ENCODE measurements at places on chromosomes 3 and 15.
A peak's percentile ranks its signal among the peaks of the same experiment; 100 is the strongest.

DNA sequence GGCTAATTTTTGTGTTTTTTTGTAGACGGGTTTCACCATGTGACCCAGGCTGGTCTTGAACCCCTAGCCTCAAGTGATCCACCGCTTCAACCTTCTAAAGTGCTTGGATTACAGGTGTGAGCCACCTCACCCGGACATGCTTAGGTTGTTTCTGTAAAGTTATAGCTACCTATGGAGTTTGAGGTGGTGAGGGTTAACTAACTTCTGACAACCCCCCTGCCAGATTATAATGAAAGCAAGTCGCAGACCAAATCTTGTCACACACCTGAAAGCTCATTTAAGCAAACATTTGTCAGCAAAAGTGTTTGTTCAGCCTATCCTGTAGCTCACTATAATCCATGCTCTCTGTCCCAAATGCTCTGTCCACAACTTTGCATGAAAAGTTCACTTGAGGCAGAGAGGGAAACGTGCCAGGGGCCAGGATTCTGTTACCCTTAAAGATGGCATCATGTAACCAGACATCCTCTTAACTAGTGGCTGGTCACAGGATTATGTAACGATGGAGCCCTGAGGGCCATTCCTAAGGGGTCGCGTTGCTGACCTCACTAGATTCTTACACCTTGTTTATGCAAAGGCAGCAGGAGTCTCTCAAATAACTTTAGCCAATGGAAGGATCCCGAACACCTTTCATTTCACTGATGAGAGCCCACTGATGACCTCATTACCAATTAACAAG, 24.1 kb upstream of the SENP5 start:
- no peak for DNase-seq

- no peak for DNase-seq
Measured at GRCh38 chr3:141373768-141374526, 5.6 kb downstream of the ZBTB38 start.

DNA sequence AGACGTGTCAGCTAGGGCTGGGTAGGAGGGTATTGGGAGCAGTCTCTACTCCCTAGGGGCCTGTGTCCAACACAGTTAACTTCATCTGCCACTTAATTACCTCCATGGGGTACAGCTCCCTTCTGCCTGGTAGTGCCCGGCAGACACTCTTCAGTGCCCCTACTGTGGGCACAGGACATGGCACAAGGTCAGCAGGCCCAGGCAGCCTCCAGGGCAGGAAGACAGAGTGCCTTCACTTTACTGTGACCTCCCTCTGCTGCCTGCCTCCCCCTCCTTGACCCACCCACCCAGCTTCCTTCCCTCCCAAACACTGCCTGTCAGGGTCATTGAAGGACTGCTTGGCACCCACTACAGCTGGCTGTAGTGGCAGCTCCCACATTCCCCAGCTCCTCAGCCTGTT, 6.5 kb upstream of the GRM2 start:
- no peak for DNase-seq

DNA sequence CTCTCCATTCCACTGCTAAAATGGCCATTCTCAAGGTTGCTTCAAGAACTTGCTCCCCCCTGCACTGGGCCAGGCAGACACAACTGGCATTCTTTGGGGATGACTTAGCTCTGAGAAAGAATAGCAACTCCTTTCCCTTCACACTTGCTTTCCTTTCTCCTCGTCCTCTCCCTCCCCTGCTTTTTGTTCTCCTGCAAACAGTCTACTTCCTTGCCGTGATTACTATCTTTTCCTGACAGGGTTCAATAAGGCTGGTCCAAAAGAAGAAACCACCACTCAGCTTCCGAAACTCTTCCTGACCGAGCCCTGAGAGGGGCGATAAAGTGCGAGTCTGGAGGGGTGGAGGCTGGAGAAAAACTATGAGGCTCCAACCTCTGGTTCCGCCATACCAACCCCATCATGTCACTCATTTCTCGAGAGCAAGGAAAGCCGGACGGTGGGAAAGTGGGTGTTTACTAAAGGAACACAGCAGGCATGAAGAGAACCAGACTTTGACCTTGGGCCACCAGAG, 5.0 kb downstream of the AMOTL2 start:
- DNase-seq: peak; percentile 65

GRCh38 chr3:175260145-175260794, 401.1 kb downstream of the NAALADL2 start:
- DNase-seq: peak; percentile 54

DNA sequence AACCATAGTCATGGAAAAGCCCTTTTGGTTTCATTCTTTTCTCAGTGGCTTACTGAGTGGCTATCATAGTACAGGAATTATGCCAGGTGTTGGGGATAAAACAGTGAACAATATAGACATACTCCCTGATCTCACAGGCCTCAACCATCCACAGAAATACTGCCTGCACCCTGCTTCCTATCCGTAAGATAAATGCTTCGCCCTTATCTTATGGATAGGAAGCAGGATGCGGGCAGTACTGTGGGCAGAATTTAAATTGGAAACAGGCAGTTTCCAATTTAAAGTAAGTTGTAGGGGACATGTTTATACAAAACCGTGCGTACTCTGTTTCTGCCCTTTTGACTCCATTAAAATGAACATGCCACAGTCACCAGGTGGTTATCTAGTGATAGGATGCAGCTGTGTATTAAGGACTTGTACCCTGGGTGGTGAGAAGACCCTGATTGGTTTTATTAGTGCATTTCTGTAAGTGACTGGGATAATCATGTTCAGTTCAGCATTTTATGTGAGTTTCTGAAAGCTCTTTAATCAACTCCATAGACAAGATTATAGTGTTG, 141.8 kb upstream of the BHLHE40 start:
- DNase-seq: no peak

GRCh38 chr3:89049119-89049518, 58.3 kb upstream of the EPHA3 start:
- DNase-seq: no peak

DNA sequence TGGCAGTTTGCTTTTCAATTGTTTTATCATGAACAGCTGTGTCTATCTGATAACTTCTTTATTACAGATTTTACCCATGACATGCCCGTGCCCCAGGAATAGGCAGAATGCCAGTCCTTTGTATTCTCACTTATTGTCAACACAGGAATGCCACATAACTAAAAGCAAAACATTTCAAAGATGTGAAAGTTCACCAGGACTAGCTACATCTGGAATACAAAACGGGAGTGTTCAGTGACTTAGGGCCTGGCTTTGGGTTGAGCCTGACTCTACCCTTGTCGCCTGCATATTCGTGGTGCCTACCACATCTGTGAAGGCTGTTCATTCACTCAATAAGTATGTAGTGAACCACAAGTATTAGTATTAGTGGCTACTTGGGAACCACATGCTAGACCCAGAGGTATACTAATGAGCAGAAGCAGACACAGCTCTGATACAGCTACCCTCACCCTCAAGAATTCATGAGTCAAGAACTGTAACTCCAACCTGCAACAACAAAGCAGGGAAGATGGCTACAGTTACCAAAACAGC, 2.9 kb downstream of the TNFSF10 start:
- no peak for DNase-seq

GRCh38 chr15:88394553-88395145, 72.5 kb downstream of the MRPL46 start:
- peak; percentile 15 for DNase-seq

DNA sequence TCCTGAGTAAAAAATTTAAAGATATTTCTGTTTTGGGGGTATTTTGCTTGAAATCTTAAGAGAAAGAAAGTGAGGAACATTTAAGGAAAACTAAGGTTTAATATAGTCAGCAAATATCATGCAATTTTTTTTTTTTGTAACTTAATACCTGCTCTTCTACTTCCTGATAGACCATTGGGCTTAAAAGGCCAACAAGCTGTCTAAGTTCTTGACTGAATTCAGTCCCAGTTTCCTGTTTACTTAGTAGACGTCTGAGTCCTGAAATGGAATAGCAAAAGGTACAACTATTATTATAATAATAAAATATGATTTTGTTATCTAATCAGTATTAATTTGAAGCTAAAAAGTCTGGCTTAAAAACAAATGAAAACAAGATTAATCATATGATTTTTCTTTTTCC, 37.9 kb downstream of the IQCB1 start:
- DNase-seq: no peak

DNA sequence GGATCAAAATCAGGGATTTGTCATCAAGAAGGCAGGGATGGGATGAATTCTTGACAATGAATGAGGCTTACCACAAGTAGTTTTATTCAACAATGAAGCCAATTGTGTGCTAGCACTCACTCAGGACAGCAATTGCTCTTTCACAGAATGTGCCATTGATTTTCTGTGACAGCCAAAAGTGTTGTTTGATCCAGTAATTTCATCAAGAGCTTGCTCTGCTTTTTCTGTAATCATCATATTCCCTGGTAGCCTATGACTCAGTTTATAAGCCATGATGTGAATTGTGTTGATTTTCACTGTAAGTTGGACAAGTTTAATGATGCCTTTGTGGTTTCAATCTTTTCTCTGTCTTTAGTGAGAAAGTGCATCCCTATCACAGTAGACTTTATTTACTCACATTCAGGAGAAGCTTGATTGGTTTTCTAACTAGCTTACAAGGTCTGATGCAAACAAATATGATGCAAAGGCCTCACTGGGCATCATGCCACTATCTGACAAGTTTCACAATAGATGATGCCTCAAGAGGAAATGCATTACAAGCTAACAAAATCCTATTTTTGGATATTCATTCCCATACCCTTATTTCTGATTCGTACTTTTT, 13.6 kb upstream of the CSRNP1 start:
- peak; percentile 96 for DNase-seq

- DNase-seq: peak; percentile 12
Measured at GRCh38 chr15:91508633-91509032, 344.9 kb upstream of the SLCO3A1 start.

GRCh38 chr3:113161661-113162060, 49.7 kb upstream of the BOC start:
- DNase-seq: peak; percentile 35

DNA sequence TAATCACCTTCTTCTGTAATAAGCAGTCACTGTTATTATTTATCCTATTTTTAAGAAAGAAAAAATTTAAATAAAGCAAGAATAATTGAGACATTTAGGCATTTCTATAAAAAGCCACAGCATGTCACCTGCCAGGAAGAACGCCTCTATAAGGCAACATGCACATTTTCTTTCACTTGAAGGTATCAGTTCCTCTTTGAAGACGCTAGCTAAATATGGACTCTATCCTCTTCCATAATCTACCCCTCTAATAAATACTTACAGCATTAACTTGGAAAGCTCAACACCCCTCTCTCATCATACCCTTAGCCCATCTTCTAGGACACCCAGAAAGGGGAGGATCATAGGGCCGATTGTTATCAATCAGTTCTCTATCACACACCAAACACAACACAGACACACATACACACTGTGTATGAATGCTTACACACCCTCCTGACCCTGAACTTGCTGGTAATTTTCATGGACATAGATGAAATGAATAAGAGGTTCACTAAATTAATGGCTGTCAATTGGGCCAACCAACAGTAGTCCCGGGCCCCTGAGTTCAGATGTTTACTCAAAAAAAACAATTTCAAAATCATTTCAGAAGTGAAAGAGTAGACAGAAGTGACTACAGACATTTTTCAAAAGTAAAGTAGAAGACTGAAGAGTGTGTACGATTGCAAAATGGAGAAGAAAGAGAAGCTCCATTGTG, 102.5 kb downstream of the ZMAT3 start:
- no peak for DNase-seq

GRCh38 chr3:149620291-149621020, 37.4 kb downstream of the WWTR1 start:
- DNase-seq: peak; percentile 44

DNA sequence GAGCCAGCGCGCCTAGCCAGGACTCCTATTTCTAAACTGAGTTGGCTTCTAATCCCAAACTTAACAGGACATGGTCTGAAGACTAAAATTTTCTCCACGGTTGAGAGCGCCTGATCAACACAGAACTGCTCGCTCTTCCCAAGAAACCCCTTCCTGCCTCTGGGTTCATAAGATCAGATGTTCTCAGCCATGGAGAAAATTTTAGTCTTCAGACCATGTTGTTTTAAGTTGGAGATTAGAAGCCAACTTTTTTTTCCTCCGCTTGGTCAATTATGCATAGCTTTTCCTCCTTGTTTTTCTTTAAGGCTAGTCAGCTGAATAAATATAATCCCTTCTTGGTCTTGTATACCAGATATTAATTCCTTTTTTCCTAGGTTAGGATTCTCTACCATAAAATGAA, 356.6 kb upstream of the ADAMTS9 start:
- DNase-seq: no peak

DNA sequence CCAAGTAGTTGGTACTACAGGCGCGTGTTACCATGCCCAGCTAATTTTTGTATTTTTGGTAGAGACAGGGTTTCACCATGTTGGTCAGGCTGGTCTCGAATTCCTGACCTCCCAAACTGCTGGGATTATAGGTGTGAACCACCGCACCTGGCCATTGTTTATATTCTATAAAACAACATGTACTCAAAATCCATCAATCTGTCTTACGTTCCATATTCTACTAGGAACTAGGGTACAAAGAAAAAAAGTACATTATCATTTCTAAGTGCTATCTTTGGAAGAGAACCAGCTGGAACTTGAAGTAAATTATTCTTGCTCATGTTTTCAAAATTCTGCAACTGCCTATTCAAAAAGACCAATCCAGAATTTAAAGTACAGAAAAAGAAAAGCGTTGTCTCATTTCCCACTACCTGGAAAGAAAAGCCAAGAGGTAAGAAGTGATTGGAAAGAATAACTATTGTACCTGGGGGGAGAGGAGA, 15.2 kb downstream of the SPPL2A start:
- no peak for DNase-seq

DNA sequence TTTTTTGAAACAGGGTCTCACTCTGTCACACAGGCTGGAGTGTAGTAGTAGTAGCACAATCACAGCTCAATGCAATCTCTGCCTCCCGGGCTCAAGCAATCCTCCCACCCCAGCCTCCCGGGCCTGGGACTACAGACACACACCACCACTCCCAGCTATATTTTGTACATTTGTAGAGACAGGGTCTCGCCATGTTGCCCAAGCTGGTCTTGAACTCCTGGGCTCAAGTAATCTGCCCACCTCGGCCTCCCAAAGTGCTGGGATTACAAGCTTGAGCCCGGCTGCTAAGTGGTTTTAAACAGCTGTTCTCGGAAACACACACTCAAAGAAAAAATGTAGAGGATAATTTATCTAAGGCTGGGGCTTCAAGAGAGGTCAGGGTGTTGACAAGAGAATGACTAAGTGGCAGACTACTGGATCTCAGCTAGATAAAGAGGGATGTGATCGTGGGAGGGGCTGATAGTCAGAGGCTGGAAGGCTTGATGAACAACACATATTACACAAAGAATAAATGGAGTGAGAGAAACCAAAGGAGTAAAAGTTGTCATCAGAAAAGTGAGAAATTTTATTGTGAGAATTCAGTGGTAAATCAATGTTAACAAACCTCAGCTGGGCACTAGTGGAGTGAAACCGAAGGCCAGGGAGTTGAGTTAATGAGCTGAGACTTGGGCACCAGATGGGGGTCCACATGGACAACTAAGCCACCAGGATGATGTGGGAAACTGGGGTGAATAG, 6.7 kb downstream of the CCR5AS start:
- no peak for DNase-seq
